ENCODE measurements at places on chromosomes 1 and 21. TPM values are rescaled to one million over a fixed set of nuclear protein-coding genes. Genes with fewer than 3 reads are reported as not detected.

GRCh38 chr1:48730164-48730910 is 46.4 kb downstream of the BEND5 start:
- no peak for DNase-seq

GJB3 gene
- 0.21 TPM for polyA plus RNA-seq

- peak; percentile 37 for DNase-seq
These were observed 20.4 kb upstream of the GNG12 start for GRCh38 chr1:67853704-67854103.

DNA sequence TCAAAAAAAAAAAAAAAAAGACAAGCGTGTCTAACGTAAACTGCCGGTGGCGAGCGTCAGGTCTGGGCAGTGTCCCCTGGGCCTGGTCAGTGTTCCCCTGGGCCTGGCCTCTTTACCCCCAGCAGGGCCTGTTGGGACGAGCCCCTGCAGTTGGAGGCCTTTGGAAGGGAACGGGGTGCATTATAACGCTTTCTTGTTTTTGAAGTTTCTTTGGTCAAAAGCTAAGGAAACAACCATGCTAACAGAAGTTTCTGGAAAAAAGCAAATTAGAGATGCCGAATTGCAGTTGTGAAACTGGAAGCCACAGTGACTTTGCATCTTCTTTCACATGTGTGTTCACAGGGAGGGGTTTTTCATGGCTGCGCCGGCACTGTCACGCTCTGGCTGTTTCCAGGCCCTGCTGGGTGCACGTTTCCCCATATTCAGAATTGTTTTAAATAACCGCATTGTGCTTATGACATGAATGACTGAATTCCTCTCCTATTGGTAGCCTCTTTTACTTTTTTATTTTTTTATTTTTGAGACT is 16.0 kb downstream of the RRP1 start:
- no peak for DNase-seq

RAP1A gene
- 95.2 TPM for polyA plus RNA-seq

IL24 gene
- polyA plus RNA-seq = 0.48 TPM

AKR7A3 gene
- polyA plus RNA-seq = 3.2 TPM

GRCh38 chr1:213279410-213279809 is 228.4 kb downstream of the RPS6KC1 start:
- no peak for DNase-seq

TMEM63A gene
- polyA plus RNA-seq = 105 TPM

OPRD1 gene
- 1.5 TPM for polyA plus RNA-seq

GRCh38 chr1:175530183-175530582 is 213.2 kb downstream of the TNR start:
- no peak for DNase-seq

- DNase-seq = peak; percentile 16
These were observed at the start of gene IFI44L for GRCh38 chr1:78619803-78620579. Gene IFI44L, plus strand, starts transcription at chr1:78620448. Its CDS starts 7,468 bp downstream, at chr1:78627916.

- DNase-seq = no peak
These were observed 33.0 kb downstream of the KCNC4 start for GRCh38 chr1:110243146-110243545.

DNA sequence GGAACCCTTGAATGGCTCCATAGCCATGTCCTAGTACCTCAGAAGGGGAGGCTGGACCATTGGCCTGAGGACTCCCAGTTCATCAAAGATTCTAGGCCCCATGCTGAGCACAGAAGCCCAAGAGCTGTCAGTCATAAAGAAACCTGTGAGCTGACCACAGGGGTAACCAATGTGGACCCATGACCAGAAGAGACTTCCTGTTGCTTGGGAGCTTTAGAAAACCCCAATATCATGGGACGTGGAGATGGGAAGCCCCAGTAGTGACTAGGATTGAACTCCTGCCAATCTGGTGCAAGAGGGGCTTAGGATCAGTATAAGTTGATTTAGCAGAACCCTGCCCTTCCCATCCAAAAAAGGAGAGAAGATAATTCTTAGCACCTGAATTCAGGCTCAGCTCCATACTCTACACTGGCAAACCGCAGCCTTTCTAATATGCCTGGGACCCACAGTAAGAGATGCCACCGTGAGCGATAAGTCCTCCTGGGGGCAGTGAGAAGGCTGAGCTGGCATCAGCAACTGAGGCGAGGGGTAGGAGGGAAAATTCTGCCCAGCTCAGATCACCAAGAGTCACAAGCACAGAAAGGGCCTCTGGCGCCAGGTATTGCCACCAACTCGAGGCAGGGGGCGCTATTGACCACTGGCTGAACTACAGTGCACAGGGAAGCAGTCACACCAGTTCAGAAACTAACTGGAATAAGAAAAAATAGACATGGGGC is 108.9 kb downstream of the CAPN8 start:
- DNase-seq = no peak

- DNase-seq = peak; percentile 73
These were observed 563 bp upstream of the NFIA start for GRCh38 chr1:61081686-61082310.

- no peak for DNase-seq
These were observed 16.6 kb upstream of the CD55 start for GRCh38 chr1:207304710-207305488.

DNA sequence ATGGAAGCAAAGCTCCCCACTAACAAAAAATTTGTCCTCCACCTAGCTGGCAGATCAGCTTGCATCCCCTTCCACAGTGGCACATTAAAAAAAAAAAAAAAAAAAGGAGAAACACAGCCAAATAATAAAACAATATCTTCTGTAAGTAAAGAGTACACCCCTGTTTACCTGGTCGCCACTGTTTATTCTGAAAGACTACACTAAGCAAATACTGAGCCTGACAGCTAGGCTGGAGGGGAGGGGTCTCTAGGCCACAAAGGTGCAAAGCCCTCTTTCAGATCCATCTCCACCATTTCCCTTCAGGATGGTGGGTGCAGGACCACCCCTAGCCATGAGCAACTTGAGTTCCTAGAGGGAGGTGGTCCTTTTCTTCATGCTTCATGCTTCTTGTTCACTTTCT is 22.8 kb upstream of the SLC45A3 start:
- DNase-seq = no peak

UTS2 gene
- polyA plus RNA-seq = 0.36 TPM

KRTAP10-10 gene
- polyA plus RNA-seq = not detected

DNA sequence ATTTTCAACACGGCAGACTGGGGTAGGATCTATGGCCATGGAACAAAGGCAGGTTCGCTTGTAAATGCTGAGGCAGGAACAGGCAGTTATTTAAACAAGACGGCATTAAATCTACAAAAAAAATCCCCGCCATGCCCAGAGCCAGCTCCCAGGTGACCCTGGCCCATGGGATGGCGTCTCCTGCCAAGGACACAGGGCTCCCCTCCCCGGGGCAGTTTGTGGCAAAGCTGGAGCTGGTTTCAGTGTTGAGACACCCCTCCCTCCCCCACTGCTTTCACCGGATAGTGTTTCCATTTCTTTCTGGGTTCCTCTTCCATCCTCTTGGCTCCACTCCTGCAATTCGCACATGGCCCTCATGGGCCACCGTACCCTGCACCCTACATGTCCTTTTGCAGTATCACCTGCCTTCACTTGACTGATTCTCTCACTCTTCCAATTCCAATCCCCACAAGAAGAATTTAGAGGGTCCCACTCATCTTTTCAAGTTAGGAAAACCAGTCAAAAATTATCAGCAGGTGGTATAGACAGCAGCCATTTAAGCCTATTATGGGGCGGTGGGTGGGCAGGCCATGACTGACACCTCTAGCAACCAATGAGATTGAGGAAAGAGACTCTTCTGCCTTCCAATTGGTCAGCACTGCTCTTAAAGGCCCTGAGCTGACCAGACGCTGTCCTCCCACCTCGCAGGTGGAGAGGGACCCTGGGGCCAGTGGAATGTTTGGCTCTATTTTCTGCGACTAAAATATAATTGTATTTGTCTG is 52.0 kb downstream of the OLIG1 start:
- DNase-seq = no peak

GRCh38 chr21:46112725-46113215 is 14.9 kb downstream of the COL6A2 start:
- no peak for DNase-seq

SLC35F3 gene
- polyA plus RNA-seq = 0.55 TPM

TMCC2 gene
- polyA plus RNA-seq = 6.2 TPM

- DNase-seq = no peak
These were observed 359.3 kb downstream of the ADGRL2 start for GRCh38 chr1:82160036-82160435.

FMOD gene
- polyA plus RNA-seq = 104 TPM

GRCh38 chr1:244289991-244290785 is 161.5 kb downstream of the ADSS2 start:
- no peak for DNase-seq

TSSK3 gene
- polyA plus RNA-seq = 6.1 TPM

GRCh38 chr1:9079988-9080704 is 10.7 kb upstream of the SLC2A5 start:
- no peak for DNase-seq

ASCL5 gene
- 0.15 TPM for polyA plus RNA-seq

GRCh38 chr1:156591432-156592157 is at the start of gene NAXE:
Gene NAXE, plus strand, starts transcription at chr1:156591776. Its CDS starts 29 bp downstream, at chr1:156591805.
- DNase-seq = peak; percentile 62

GRCh38 chr1:121459235-121459634 is 274.5 kb downstream of the SRGAP2C start:
- DNase-seq = no peak

- no peak for DNase-seq
These were observed 491.7 kb downstream of the SETD4 start for GRCh38 chr21:35568643-35569042.

All from large intestine (tissue), 12 donors.